ENCODE measurements at places on chromosomes 4 and X. TPM values are rescaled to one million over a fixed set of nuclear protein-coding genes. Genes with fewer than 3 reads are reported as not detected.

The ADD1 gene
- 232 TPM for total RNA-seq

GRCh38 chr4:23805450-23805851, 84.4 kb downstream of the PPARGC1A start:
- H3K27ac ChIP-seq: no peak overlapping the region
- H3K27me3 ChIP-seq: no peaks in the 10 kb centered on the region
- H3K4me1 ChIP-seq: no peaks in the 10 kb centered on the region
- no peak for DNase-seq

DNA sequence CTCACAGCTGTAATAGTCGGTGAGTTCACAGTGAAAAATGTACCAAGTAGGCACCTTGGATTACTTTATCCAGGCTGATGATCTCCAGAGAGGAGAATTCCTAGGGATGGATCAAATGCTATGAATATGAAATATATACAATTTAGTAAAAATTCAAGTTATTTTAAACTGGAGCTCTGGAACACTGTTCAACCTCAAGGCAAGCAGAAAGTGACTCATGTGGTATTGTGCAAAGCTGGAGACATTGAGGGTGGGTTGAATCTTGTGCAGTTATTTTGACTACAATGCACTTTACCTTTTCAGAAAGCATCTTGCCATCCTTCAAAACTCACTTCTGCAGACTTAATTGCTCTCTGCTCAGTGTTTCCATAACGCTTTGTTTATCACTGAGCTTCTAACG, 43.4 kb downstream of the OSTC start:
- H3K36me3 ChIP-seq: no peaks in the 10 kb centered on the region
- H3K27ac ChIP-seq: no peak overlapping the region
- no peak overlapping the region for H3K4me3 ChIP-seq
- H3K27me3 ChIP-seq: no peaks in the 10 kb centered on the region

The PHOX2B gene
- 0.13 TPM for total RNA-seq

- DNase-seq: no peak
- H3K4me1 ChIP-seq: no peaks in the 10 kb centered on the region
- H3K4me3 ChIP-seq: no peak overlapping the region
- H3K27me3 ChIP-seq: no peaks in the 10 kb centered on the region
- H3K27ac ChIP-seq: no peak overlapping the region
Measured at GRCh38 chrX:10120828-10121227, 35.9 kb upstream of the CLCN4 start.

The POLN gene
- total RNA-seq: 2.5 TPM

GRCh38 chrX:14817571-14817970, 55.3 kb downstream of the FANCB start:
- no peak overlapping the region for H3K27ac ChIP-seq
- no peaks in the 10 kb centered on the region for H3K4me1 ChIP-seq
- no peak for DNase-seq
- H3K4me3 ChIP-seq: no peak overlapping the region
- H3K27me3 ChIP-seq: no peaks in the 10 kb centered on the region
- no peaks in the 10 kb centered on the region for H3K36me3 ChIP-seq

GRCh38 chrX:106791495-106791894, 11.0 kb upstream of the TBC1D8B start:
- H3K4me3 ChIP-seq: no peak overlapping the region
- H3K27me3 ChIP-seq: peaks cover 9% of the 10 kb centered on the region
- H3K27ac ChIP-seq: no peak overlapping the region
- no peaks in the 10 kb centered on the region for H3K36me3 ChIP-seq
- DNase-seq: peak; percentile 2

- peaks cover 10% of the 10 kb centered on the region for H3K27me3 ChIP-seq
- no peaks in the 10 kb centered on the region for H3K4me1 ChIP-seq
- no peak overlapping the region for H3K4me3 ChIP-seq
- DNase-seq: no peak
- no peak overlapping the region for H3K27ac ChIP-seq
Measured at GRCh38 chr4:2062168-2062807, 3.2 kb downstream of the NAT8L start.

- H3K4me3 ChIP-seq: no peak overlapping the region
- H3K4me1 ChIP-seq: no peaks in the 10 kb centered on the region
- no peak overlapping the region for H3K27ac ChIP-seq
- DNase-seq: no peak
- H3K36me3 ChIP-seq: no peaks in the 10 kb centered on the region
- no peaks in the 10 kb centered on the region for H3K27me3 ChIP-seq
Measured at GRCh38 chr4:33930497-33930896, 2313.8 kb downstream of the ARAP2 start.

GRCh38 chrX:148691456-148691855, 191.0 kb downstream of the AFF2 start:
- no peak overlapping the region for H3K27ac ChIP-seq
- no peaks in the 10 kb centered on the region for H3K4me1 ChIP-seq
- H3K4me3 ChIP-seq: no peak overlapping the region
- no peaks in the 10 kb centered on the region for H3K27me3 ChIP-seq

DNA sequence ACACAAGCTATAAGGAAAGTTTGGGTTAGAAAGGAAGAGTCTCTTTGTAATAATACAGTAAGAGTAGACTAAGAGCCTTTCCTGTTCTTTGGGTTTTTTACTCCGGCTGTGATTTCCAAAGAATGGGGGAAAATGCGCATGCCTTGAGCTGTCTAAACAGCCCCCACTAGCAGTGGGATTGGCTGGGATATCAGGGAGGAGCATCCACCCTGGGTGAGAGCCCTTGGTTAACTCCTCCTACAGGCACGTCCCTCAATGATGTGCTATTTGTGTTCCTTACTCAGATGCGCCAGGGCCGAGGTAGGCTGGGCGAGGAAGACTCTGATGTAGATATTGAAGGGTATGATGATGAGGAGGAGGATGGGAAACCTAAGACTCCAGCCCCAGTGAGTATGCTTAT, 74.0 kb upstream of the OGT start:
- no peak for DNase-seq
- no peak overlapping the region for H3K27ac ChIP-seq
- no peaks in the 10 kb centered on the region for H3K4me1 ChIP-seq

DNA sequence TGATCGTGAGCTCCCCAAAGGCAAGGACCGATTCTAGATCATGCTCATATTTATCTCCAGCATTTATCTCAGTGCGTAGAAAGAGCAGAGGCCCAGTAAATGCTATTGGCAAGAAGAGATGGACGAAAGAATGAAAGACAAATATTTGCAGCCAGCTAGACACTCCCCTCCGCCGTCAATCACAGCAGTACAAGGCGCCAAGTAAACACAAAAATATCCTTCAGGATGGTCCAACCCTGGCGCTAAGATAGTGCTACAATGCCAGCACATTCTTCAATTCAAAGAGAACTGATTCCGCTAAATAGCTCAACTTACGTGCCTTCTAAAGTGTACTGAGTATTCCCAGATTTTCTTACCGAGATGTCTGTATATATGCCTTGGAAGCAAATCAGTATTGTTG, 114.5 kb downstream of the DDX53 start:
- H3K27me3 ChIP-seq: no peaks in the 10 kb centered on the region
- H3K27ac ChIP-seq: no peak overlapping the region
- no peak overlapping the region for H3K4me3 ChIP-seq
- H3K36me3 ChIP-seq: no peaks in the 10 kb centered on the region
- H3K4me1 ChIP-seq: no peaks in the 10 kb centered on the region

DNA sequence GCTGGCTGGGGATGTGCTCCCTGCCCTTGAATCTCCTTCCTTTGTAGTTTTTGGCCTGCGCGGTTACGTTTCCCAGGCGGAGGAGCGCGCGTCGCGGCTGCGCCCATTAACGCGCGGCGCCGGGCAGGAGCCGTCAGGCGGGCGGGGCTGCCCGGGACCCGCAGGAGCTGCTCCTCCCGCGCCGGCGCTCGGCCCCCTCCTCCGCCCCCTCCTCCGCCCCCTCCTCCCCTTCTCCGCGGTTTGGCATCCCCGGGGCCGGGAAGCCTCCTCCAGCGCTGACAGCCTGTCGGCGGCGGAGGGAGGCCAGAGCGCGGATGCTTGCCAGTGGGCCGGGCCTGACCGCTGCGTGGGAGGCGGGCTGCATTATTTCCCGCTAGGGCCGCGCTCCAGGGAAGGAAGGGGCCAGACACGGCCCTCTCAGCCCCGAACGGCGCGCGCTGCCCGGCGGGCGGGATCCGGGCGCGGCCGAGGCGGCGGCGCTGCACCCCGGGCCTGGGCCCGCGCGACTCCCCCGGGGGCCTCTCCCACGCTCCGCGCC, at the start of gene DCLK2:
DCLK2 (plus strand) TSS at position 405 of the 538 bp plus-strand sequence. CDS start 583 bp downstream, outside the sequence.
- peak within 1 kb of the TSS; percentile 79 for H3K4me3 ChIP-seq
- no peaks in the 10 kb centered on the region for H3K36me3 ChIP-seq
- peaks cover 10% of the 10 kb centered on the region for H3K4me1 ChIP-seq

The ENPP6 gene
- not detected for total RNA-seq

GRCh38 chr4:13555325-13555724, 11.0 kb upstream of the NKX3-2 start:
- DNase-seq: no peak
- H3K4me3 ChIP-seq: no peak overlapping the region

GRCh38 chr4:166838975-166839614, 395.2 kb downstream of the SPOCK3 start:
- H3K4me1 ChIP-seq: no peaks in the 10 kb centered on the region
- H3K4me3 ChIP-seq: no peak overlapping the region
- no peak for DNase-seq
- H3K27ac ChIP-seq: no peak overlapping the region
- H3K36me3 ChIP-seq: no peaks in the 10 kb centered on the region

- H3K27ac ChIP-seq: no peak overlapping the region
- DNase-seq: no peak
- no peaks in the 10 kb centered on the region for H3K36me3 ChIP-seq
- H3K4me1 ChIP-seq: no peaks in the 10 kb centered on the region
Measured at GRCh38 chrX:3582451-3582850, 131.0 kb downstream of the PRKX start.

GRCh38 chr4:57075367-57075766, 34.8 kb downstream of the IGFBP7 start:
- no peak for DNase-seq
- no peak overlapping the region for H3K4me3 ChIP-seq
- H3K36me3 ChIP-seq: no peaks in the 10 kb centered on the region
- no peaks in the 10 kb centered on the region for H3K27me3 ChIP-seq
- no peaks in the 10 kb centered on the region for H3K4me1 ChIP-seq
- H3K27ac ChIP-seq: no peak overlapping the region

- H3K27me3 ChIP-seq: no peaks in the 10 kb centered on the region
- H3K4me3 ChIP-seq: peak overlapping the region; percentile 54
- DNase-seq: no peak
- no peaks in the 10 kb centered on the region for H3K36me3 ChIP-seq
- H3K27ac ChIP-seq: no peak overlapping the region
Measured at GRCh38 chr4:88285235-88285653, 883 bp upstream of the PPM1K start.

GRCh38 chr4:52010986-52011385, 9.2 kb downstream of the LRRC66 start:
- H3K4me3 ChIP-seq: no peak overlapping the region
- H3K4me1 ChIP-seq: no peaks in the 10 kb centered on the region
- no peak overlapping the region for H3K27ac ChIP-seq
- no peaks in the 10 kb centered on the region for H3K27me3 ChIP-seq
- H3K36me3 ChIP-seq: no peaks in the 10 kb centered on the region

The SCML2 gene
- total RNA-seq: 13.9 TPM

The NXF3 gene
- 0.46 TPM for total RNA-seq

The WNK3 gene
- total RNA-seq: 12.8 TPM

The TLR3 gene
- 1.8 TPM for total RNA-seq
